ENCODE measurements at places on chromosomes 12 and 14. TPM values are rescaled to one million over a fixed set of nuclear protein-coding genes. Genes with fewer than 3 reads are reported as not detected.

RNASE7 gene
- not detected for total RNA-seq

OTX2 gene
- total RNA-seq = 147 TPM

CLEC4C gene
- not detected for total RNA-seq

AQP6 gene
- not detected for total RNA-seq

DNAI7 gene
- total RNA-seq = not detected

EGLN3 gene
- total RNA-seq = 2.0 TPM

SCARB1 gene
- total RNA-seq = 61.5 TPM

KRT6A gene
- total RNA-seq = 0.24 TPM

SLC5A8 gene
- total RNA-seq = not detected
